ENCODE measurements at places on chromosomes 2 and 18.

GRCh38 chr2:128636802-128637147 lies 318.1 kb upstream of the HS6ST1 start:
- no peak for DNase-seq

- DNase-seq, result no peak
These were observed 16.3 kb upstream of the MYO3B start for GRCh38 chr2:170161516-170162270.

DNA sequence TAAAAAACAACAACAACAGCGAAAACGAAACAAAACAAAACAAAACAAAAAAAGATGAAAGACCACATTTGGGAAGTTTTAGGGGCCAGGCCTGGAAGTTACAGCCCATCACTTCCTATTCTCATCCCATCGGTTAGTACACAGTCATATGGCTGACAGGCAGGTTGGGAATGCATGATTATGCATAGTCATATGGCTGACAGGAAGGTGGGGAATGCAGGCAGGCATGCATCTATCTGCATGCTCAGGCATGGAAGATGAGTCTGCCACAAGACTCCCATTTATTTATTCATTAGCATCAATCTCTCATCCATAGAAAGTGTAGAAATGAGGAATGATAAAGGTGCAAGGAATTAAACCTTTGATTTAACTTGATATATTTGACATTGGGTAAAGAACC lies 325.3 kb upstream of the MEX3C start:
- DNase-seq, result no peak

DNA sequence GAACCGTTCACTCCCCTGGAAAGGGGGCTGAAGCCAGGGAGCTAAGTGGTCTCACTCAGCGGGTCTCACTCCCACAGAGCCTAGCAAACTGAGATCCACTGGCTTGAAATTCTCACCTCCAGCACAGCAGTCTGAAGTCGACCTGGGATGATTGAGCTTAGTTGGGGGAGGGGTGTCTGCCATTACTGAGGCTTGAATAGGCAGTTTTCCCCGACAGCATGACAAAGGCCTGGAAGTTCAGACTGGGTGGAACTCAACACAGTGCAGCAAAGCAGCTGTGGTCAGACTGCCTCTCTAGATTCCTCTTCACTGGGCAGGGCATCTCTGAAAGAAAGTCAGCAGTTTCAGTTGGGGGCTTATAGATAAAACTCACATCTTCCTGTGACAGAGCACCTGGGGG lies 292.5 kb downstream of the NUP35 start:
- DNase-seq, result no peak

DNA sequence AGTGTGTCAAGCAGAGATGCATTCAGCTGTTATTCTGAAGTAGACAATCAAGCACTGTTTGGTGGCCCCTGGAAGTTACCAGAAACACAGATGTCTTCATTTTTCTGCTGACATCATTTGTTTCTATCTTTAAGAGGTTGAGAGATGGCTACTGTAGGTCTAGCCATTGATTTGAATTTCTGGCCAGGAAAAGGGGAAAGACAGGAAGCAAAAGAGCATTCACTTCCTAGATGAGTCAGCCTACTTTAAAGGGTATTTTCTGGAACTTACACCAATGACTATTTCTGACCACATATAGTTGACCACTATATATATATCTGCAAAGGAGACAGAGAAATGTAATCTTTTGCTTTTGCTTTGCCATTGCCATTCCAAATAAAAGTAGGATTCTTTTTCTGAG lies 900.1 kb upstream of the SOX11 start:
- no peak for DNase-seq

GRCh38 chr2:147385600-147385999 lies 459.2 kb upstream of the ACVR2A start:
- DNase-seq, result no peak

- DNase-seq, result no peak
These were observed 82.4 kb upstream of the PELI1 start for GRCh38 chr2:64226611-64227010.

- no peak for DNase-seq
These were observed 371 bp upstream of the LCLAT1 start for GRCh38 chr2:30446602-30447148.

DNA sequence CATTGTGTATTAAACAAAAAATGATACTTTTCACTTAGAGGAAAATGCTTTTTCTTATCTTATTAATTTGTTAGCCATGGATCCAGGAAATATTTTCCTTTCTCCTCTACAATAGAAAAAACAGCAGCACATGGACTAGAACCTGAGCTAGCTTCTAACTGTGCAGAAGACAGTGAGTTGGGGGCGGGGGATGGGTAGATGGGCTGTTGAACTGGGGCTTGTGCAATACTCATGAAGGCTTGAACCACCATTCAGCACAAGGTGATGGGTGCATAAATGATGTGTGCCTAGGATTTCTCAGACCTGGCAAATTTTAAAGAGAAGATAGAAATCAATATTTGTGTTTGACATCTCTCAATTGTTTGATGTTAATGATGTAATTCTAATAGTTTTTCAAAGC lies 42.0 kb downstream of the COL5A2 start:
- DNase-seq, result no peak

DNA sequence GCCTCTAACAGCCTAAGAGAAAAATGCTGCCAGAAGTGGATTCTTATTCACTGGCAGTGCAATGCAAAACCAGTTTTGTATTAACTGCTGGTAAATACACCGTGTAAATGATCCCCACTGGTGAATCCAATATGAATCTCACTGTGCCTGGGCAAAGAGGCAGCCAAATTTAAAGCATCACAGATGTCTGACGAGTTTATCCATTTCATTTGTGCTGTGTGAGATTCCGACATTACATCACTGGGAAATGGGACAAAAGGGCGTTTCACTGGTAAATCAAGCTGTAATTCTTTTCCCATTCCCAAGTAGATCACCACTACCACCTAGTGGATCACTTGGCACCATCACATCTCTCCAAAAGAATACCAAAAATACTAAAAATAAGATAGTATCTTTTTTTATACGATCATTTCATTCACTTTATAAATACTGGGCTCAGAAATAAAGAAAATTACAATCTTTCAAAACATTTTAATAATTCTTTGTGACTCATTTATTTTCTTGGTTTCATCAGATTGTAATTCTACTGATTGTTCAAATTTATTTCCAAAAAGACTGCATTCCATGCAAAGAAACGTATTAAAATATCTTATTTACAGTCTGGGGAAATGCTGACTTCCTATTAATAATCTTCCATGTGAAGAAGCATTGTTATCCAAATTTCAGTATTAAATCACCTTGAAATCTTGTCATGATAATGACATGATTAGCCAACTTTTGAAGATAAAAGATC lies 125.6 kb downstream of the GRB14 start:
- DNase-seq, result peak; percentile 18

- no peak for DNase-seq
These were observed 10.2 kb downstream of the GPR55 start for GRCh38 chr2:230914886-230915285.

- DNase-seq, result no peak
These were observed 64.0 kb downstream of the TNFRSF11A start for GRCh38 chr18:62388855-62389760.

DNA sequence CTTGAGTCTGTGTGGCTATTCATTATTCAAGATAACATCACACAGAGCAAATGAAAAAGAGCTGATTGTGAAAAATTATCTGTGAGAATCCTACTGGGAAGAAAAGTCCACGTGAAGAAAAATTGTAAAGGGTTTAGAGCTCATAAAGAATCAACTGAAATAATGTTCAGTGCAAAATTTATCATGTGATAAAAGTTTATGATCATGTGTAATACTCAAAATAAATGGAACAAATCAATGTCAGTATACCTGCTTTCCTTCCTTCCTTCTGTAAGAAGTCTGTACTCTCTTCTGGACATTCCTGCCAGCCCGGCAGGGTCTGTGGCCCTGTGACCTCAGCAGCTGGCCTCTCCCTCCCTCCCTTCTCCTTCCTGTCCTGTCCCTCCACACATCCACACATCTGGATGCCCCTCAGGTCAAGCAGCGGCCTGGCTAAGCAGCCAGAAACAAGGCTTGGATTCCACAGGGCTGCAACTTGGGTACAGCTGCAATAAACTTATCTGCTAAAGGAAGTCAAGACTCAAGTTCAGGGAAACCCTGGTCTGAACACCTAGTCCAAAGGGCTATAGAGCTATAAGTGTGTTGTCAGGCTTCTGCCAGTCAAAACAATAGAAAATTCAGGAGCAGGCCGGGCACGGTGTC lies 172.1 kb downstream of the MREG start:
- no peak for DNase-seq

- DNase-seq, result peak; percentile 26
These were observed 864 bp downstream of the LBH start for GRCh38 chr2:30231996-30232800.

DNA sequence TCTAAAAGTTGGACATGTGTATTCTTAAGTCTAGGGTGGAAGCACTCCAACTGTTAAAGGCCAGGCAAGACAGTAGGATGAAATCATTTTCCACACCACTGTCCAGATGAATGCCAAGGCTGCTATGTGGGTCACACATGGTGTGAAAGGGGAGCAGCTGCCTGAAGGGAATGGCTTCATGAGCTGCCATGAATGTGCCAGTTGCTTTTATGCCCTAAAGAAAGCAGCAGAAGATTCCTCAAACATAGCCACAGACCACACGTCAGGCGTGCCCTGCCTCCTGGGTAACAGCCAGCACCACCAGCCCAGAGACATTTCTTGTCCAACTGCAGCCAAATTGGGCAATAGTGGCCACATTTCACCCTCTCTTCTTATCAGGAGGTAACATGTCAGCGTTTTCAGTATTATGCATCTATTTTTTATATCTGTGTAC lies 130.2 kb downstream of the MTCL1 start:
- DNase-seq, result no peak

DNA sequence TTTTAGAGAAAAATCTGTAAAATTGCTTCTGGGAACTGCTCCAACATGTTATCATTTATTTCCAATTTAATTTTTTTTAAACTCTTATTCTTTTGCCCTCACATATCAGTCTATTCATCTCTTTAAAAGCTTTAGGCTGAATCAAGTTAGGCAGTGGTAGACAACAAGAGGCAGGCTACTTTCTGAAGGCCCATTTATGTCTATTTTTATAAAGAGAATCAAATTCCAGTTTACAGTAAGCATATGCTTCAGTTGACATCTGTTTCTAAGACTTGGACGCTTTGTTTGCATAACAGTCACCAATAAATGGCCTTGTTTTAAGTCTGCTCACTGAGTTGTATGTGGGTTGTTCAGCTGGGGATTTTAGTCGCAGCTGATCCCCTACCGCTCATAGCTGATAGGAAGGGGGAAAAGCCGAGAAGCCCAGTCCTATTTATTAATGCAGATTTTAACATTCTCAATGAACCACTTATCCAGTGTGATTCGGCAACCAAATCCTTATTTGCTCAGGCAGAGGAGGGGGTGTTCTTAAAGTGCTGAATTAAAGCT lies 260.4 kb upstream of the SIX3 start:
- peak; percentile 81 for DNase-seq

DNA sequence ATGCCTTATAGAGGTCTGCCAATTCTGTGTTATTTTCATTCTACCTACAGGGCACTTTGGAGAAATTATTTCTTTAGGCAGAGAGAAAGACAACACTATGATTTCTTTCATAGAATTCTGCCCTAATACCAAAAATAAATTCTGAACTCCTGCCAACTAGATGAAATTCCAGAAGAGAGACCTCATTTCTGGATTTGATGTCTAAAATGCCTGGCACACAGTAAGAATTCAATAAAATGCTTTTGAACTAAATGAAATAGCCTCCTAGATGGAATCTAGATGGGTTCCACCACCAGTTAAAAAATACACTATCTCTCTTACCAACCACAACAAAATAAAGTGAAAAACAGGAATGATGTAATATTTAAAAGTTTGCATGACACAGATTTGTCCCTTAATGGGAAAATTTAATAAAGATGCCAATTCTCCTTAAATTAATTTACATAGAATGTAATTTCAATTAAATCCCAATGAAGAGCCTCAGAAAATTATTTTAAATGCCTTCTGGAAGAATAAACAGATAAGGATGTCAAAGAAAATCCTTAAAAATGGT lies 75.0 kb downstream of the OSBPL1A start:
- DNase-seq, result no peak

DNA sequence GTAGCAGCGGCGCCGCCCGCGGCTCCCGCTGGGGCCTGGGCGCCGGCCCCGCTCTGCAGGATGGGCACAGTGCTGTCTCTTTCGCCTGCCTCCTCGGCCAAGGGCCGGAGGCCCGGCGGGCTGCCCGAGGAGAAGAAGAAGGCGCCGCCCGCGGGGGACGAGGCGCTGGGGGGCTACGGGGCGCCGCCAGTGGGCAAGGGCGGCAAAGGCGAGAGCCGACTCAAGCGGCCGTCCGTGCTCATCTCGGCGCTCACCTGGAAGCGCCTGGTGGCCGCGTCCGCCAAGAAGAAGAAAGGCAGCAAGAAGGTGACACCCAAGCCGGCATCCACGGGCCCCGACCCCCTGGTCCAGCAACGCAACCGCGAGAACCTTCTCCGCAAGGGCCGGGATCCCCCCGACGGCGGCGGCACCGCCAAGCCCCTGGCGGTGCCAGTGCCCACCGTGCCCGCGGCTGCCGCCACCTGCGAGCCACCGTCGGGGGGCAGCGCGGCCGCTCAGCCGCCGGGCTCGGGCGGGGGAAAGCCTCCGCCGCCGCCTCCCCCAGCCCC lies 369 bp downstream of the CDK5R2 start:
- DNase-seq, result no peak

- no peak for DNase-seq
These were observed 497.2 kb upstream of the NETO1 start for GRCh38 chr18:73365018-73365417.

GRCh38 chr18:58462975-58463374 lies 165.9 kb downstream of the ALPK2 start:
- no peak for DNase-seq

DNA sequence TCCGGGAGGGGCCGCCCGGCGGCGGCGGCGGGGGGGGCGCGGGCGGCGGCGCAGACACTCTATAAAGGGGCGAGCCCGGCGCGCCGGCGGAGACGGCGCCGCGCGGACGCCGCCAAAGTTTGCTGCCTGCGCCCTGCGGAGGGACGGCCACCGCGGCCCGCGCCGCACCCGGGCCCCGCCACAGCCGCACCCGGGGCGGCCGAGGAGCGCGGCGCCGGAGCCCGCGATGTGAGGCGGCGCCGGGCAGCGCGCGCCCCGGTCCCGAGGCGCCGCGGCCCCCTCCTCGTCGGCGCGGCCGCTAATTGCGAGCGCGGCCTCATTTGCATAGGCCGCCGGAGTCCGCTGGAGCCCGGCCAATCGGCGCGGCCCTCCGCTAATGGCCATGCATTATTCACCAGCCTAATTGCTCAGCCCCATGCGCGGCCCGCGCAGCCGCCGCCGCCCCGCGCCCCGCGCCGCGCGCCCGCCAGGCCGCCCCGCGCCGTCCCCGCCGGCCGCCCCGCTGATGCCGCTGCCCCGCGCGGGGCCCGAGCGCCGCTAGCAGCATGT lies at the start of gene SALL3:
TSS of gene SALL3 (plus strand) at position 89 of the 549 bp plus-strand sequence. CDS start at position 546, 457 bp downstream.
- DNase-seq, result no peak

- DNase-seq, result no peak
These were observed 36.2 kb downstream of the EFEMP1 start for GRCh38 chr2:55887351-55887750.

DNA sequence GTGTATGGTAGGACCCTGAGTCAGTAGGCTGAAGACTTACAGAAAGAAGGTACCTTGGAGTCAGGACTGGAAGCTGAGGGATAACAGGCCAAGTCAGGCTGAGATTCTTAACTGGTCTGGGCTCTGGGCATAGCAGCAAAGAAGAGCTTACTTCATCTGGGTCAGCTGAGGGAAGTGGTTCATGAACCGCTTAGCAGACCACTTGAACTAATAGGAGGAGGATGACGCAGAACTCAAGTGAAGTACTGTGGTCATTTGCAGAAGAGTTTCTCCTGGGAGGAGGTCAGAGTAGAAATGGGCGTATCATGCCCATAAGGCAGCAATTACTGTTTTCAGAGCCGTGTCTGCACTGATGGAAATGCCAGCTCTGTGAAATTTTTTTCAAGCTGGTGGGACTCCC lies 164.5 kb downstream of the LCLAT1 start:
- no peak for DNase-seq

- no peak for DNase-seq
These were observed 260.5 kb downstream of the DYSF start for GRCh38 chr2:71713581-71714580.

Measured in NCI-H526 treated with DMSO at 0.1 percent for 48 hours (cell line).